ENCODE measurements at places on chromosomes 16 and 17. TPM values are rescaled to one million over a fixed set of nuclear protein-coding genes. Genes with fewer than 3 reads are reported as not detected.

- no peak for DNase-seq
Measured at GRCh38 chr16:82756283-82756599, 129.5 kb downstream of the CDH13 start.

DNA sequence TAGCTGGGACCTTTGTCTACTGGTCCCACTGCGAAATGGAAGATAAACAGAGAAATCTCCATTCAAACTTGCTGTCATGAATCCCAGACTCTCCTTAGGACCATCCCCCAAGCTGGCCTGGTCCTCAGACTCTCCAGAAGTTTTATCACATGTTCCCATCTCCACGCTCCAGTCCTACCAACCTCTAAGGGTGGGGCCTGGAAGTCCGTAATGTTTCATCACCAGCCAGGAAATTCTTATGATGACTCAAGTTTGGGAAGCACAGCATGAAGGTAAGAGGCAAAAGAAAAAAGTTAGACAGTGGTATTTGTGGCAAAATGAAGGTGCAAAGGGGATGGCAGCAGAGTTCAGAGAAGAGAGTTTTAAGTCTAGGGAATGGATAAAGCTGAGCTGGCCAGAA is 52.7 kb downstream of the ZNF18 start:
- DNase-seq: no peak

- no peak for DNase-seq
Measured at GRCh38 chr17:69669441-69670178, 255.1 kb downstream of the MAP2K6 start.

The UBE2G1 gene
- 69.4 TPM for polyA plus RNA-seq

DNA sequence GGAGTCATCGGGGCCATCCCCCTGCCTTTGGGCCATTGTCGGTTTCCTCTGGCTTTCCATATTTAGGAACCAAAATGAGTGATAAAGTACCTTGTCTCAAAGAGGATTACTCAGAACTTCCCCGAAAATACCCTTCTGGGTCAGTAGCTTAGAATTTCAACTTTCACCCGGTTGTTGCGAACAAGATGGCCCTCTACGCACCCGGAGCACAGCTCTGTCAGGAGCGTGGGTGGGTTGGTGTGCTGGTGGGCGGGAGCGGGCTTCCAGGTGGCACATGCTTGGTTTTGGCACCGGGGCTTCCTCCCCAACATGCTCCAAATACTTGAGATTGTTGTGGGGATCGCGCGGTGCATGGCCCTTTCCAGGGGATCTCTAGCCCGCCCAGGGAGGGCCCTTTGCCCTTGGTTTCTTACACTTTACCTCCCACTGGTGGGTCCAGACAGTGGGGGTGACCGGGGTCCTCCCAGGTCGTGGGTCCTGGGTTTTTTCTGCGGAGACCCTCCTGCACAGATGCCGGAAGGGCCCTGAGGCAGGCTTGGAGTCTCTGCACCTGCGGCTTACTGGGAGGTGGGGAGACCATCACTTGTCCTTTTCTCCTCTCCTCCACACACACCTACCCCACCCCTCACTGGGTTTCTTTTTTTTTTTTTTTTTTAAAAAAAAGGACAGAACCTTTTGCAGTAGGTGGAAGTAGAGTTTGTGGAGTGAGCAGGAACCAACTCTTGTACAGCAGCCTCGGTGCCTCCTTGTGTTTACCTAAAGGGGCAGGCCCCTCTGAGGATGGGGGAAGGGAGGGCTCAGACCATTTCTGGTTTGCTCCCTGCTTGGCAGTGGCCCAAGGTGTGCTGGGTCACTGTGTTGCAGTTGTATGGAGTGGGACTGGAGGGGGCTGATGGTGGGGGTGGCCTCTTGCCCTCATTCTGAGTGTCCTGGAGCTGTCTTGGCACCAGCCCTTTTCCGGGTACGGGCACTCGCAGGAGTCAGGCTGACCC is 142.1 kb downstream of the SEC14L1 start:
- no peak for DNase-seq

The KRT12 gene
- not detected for polyA plus RNA-seq

GRCh38 chr16:50209546-50210265 is 56.6 kb downstream of the TENT4B start:
- DNase-seq: no peak

The KLHDC4 gene
- polyA plus RNA-seq: 16.3 TPM
